ENCODE measurements at places on chromosomes 5 and 9.
A peak's percentile ranks its signal among the peaks of the same experiment; 100 is the strongest.

GRCh38 chr9:72996114-72996513 lies 43.3 kb upstream of the ALDH1A1 start:
- no peak for DNase-seq

DNA sequence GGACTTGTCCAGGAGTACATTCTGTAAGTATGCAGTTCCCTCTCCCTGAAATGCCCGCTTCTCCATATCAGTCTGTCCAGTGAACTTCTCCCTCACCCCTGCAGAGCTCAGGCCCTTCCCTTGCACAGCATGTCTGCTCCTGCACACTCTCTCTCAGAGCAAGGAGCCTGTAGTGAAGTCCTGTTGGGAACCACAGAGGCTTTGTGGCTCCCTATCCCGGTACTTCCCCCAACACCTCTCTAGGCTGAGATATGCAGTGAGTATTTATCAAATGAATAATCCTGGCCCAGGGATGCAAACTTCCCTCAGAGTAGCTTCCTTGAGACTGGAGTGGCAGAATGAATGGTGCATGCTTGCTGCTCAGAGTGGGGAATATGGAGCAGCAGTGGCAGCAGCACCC lies 48.8 kb downstream of the POC5 start:
- DNase-seq: no peak

- no peak for DNase-seq
These were observed 161.7 kb downstream of the RANBP17 start for GRCh38 chr5:171023508-171023907.

DNA sequence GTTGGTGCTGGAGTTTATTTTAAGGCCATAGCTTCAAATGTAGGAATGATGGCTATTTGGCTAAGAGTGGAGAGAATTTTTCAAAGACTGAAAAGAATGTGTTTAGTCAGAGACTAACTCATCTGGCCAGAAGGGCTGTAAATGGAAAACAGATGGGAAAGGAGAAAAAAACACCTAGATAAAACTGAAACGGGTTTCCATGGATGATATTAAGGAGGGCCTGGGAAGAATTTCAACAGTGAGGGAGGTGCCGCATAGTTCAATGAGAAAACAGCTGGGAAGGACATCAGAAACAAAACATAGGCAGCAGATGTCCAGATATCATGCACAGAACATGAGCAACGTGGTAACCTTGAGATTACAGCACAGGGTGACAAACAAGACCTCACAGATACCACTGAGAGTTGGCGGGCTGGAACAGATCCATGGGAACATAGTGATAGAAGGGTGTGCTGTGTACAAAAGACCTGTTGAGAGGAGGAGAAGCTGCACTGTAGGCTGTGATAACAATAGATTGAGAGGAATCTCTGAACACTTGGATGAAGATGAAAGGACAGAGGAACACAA lies 31.2 kb upstream of the RAD23B start:
- DNase-seq: no peak

DNA sequence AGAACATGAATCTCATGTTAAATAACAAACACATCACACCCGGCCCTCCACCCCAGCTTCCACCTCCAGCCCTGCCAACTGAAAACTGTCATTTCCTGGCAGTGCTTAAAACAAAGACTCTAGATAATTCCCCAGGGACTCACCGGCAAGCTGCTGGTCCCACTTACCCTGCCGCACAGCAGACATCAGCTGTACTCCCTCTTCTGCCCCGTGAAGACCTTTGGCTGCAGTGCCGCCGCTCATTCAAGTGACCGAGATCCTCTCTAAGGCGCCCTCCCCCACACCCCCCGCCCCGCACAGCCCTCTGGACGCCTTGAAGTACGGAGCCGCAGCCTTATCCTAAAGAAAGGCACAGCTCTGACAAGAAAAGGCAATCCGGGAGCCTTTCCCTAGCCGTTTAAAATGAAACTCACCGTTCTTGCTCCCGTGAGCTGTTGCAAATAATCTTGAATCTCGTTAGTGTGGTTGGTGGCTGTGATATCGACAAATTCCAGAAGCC lies 434 bp downstream of the GLRX start:
- DNase-seq: peak; percentile 86

GRCh38 chr5:56011835-56012234 lies 17.1 kb upstream of the IL6ST start:
- no peak for DNase-seq

- no peak for DNase-seq
These were observed 6.9 kb downstream of the ARHGAP26 start for GRCh38 chr5:142777099-142777498.

GRCh38 chr5:88399561-88399960 lies 130.9 kb upstream of the TMEM161B start:
- no peak for DNase-seq
